ENCODE measurements at places on chromosomes 3 and 15.
A peak's percentile ranks its signal among the peaks of the same experiment; 100 is the strongest.

DNA sequence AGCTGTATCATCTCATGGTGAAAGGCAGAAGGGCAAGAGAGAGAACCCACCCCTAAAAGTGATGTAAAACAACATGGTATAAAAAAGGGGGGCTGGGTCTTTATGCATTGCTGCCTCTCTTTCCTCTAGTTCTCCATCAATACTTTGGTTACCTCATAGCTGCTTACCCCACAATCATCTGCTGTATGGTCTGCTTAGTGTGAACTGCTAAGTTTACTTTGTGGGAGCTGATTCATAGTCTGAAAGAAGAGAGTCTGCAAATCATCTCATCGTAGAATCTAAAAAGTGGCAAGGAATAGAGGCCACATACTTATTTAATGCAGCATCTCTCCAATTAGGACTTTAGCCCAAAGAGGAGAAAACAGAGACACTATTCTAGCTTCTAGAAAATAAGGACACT, 546.8 kb downstream of the GBE1 start:
- no peak for DNase-seq

- DNase-seq, result no peak
Observed at GRCh38 chr15:93458597-93458996, 369.6 kb upstream of the RGMA start.

DNA sequence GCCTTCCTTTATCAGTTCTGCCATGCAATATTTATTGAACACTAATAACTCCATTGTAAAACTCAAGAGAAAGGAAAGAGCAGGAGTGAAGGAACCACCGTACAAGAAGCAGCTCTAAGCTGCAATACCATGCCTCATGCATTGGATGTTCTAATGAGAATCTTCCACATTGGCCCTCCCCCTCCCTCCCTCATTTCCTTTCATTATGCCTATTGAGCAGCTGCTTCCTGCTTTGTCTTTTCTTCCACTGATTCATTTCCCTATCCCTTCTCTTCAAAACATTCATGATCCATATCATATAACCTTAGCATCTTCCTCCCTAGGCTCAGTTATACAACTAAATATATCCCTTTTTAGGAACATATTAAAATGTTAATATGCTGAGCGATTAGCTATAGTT, 698.7 kb upstream of the GOLIM4 start:
- DNase-seq, result no peak

GRCh38 chr3:134494495-134494894, 8.6 kb downstream of the CEP63 start:
- DNase-seq, result no peak

GRCh38 chr15:44715142-44715796, 4.0 kb downstream of the B2M start:
- DNase-seq, result no peak

- no peak for DNase-seq
Observed at GRCh38 chr3:16511681-16512434, 1.6 kb downstream of the RFTN1 start.

DNA sequence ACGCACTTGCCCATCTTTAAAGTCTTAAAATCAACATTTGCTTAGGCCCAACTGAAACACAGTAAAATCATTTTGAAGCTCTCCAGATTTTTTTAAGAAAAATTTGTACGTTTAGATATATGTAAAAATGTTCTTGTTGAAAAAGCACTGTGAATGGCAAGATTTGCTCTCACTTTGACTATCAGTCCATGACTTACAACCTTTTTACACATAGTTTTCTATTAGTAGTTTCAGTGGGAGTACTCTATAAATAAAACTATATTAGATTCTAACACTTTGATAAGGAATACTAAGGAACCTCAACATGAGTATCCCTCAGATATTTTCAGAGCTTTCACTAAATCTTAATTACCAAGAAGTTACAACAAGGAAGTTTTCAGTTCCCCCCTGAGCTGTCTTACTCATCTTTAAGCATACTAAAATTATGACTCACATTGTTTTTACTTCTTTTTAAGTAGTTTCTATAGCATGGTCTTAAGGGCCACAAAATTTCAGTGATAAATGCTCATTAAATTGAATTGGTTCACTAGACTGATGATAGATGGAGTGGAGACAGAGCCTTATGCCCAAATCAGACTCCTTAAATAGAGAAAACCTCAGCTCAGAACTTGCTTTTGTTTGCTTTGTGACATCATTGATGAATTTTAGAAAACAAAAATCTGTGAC, 31.6 kb upstream of the RAP2B start:
- no peak for DNase-seq

- DNase-seq, result no peak
Observed at GRCh38 chr15:39102431-39102830, 478.4 kb upstream of the THBS1 start.

GRCh38 chr3:189726277-189726676, 95.1 kb downstream of the TP63 start:
- DNase-seq, result no peak

- DNase-seq, result peak; percentile 25
Observed at GRCh38 chr15:55742927-55743728, at the start of gene PRTG. PRTG (minus strand) TSS chr15:55743152; CDS start chr15:55742931, 221 bp downstream.

- DNase-seq, result no peak
Observed at GRCh38 chr15:58026552-58026951, 39.0 kb downstream of the ALDH1A2 start.

DNA sequence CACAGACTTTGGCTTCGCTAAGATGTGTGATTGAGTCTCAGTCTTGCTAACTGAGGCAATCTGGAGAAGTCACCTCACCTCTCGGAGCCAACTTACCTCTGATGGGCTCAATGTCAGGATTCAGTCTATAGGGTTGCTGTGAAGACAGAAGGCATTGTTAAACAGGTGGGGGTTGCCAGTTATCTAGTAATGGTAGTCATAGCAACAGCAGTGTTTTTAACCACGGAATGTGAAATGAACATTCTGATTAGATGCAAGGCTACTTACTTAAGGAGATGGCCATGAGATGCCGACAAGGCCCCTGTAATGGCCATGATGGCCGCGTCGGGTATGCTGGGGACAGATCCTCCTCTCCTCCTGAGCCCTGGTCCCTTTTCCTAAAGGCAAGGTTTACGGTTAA, 243.1 kb downstream of the GABRG3 start:
- no peak for DNase-seq

DNA sequence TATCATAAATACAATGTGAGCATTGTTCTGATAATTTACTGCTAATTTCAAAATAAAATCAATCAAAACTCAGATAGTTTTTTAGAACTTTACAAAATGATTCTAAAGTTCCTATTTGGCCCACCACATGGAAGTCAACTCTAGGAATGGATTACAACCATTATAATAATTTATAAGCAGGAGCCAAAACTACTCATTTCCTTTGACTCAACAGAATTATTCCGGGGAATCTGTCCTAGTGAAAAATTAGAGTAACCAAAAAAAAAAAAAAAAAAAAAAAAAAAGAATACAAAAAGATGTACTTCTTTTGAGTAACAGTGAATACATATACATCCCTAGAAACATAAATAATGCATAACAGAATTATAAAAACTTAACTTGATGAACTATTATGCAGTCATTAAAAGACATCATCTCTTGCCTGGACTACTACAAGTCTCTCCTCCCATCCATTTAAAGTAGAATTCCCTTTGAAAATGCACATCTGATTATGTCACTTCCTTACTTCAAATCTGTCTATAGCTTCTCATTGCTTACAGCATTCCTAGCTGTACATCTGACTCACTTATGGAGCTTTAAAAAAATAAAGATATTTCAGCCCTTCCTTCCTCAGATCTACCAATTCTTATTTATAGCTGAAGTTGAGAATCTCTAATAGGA, 43.4 kb downstream of the HDGFL3 start:
- DNase-seq, result no peak

DNA sequence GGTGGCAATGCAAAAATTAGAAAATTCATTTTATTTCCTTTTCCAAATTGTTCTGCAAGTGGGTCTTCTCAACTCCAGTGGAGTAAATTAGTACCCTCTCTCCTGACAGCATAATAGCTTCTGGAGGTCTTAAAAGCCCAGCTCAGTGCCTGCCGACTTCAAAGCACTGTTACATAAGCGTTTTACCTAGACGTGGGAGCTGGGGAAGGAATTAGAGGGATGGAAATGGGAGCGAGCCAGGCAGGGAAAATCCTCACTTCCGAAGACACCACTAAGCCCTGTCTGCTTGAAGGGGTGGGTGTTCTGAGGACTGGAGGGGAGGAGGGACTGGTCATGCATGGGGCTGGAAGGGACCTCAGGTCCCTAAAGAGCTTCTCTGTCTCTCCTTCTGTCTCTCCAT, 77.2 kb upstream of the SLC6A1 start:
- no peak for DNase-seq

DNA sequence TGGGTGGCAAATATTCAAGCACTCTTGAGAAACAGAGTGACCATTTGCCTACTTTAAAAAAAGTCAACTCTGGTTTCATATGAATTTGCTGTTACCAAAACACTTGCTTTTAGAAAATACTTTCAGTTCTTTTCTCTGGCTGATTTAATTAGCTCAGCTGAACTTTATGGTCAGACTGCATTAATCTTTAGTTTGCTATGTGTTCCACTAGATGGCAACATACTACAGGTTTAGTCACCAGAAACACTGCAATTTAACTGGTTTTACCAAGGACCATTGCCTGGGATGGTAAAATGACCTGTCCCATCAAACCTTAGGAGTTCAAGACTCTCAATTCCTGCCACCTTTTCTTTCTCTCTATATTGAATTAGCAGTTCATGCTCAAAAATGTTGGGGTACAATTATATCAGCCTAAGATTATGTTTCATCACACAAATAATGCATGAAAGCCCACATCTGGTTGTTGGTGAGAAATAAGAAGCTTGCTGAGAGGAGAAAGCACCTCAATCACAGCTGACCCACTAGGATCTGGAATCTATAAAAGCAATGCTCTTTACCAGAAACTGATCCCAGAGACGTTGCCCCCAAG, 14.2 kb downstream of the EIF4E3 start:
- peak; percentile 68 for DNase-seq

DNA sequence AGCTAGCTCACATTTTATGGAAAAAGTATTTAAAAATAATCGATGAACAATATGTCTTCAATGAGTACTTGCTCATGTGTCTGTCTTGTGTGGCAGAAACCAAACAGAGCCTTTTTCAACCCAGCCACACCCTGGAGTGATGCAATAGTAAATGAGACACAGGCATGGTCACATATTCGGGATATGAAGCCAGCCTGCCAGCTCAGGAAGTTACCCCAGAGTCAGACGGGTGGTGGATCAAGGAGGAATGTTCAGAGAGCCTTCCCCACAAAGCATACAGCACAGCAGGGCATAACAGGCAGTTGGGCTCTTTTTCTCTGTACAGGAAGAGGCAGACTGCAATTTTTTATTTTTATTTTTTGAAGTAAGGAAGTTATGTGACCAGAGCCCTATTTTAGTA, 27.3 kb downstream of the LARP6 start:
- DNase-seq, result no peak

DNA sequence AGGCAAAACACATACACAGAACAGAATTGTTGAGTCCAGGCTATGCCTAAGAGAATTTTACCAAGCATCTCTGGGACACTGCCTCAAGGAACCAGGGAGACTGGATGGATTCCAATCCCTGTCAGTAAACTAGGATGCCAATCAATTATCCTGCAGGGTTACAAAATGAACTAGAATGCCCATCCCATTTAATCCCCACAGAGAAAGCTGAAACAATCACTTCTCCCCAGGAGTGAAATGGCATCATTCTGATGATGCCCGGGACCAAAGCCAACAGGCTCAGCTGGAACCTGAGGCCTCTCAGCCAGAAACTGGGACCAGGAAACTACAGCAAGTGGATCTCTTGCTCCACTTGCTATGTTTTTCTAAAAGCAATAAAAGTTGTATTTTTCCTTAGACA, 130.0 kb upstream of the TJP1 start:
- no peak for DNase-seq

- DNase-seq, result no peak
Observed at GRCh38 chr3:187063286-187064121, 75.8 kb downstream of the RPL39L start.

DNA sequence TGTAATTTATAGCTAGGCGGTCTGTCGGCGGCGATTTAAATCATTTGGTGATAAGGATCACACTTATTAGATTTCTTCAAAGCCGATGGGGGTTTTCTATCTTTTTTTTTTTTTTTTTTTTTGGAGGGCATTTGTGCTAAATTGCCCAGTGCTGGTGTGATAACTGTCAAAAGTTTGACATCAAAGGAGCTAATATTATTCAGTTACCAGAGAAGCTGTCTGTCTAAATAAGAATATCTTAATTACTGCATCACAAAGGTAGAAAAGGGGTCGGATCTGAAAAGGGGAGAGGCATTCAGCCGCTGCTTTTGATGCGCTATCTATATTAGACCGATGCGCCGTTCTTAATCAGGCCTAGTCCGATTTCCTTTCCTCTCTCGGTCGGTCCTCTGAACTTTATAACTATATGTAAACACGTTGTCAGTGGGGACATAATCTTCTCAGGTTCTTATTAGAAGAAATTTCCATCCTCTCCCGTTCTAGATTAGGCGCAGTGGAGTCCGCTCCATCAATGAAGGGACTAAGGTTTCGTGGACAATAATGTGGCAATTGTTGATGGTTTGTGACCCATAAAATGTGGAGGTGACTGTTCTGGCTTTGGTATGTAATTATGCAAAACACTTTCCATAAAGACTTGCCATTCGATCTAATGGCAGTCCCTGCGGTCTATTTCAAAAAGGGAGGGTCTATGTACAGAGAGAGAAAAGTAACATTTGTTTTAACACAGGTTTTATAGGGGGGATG, 31.7 kb downstream of the NR2F2 start:
- no peak for DNase-seq

DNA sequence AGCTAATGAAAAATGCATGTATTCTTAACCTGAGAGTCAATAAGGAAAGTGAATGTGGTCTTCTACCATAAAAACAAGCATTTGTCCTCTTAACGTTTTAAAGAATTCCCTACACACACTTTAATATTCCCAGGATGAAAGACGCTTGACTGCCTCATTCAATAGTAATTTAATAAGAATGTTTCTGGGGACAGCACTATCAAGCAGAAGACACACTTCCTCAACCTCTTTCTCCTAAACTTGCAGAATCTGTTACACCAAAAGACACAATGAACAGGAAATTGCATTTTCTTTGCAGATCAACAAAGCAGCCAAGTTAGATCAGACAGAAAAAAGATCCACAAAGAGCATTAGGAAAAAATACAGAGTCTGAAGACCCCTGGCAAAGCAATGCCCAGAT, 97.7 kb downstream of the PLCH1 start:
- DNase-seq, result no peak

- no peak for DNase-seq
Observed at GRCh38 chr3:69149586-69149985, 27.2 kb upstream of the LMOD3 start.

- no peak for DNase-seq
Observed at GRCh38 chr3:194748225-194748624, 62.5 kb downstream of the FAM43A start.

GRCh38 chr3:53187430-53187829, 26.4 kb downstream of the PRKCD start:
- DNase-seq, result no peak
